Activated CD4-positive, alpha-beta T cell treated with anti-CD3 and anti-CD28 coated beads for 4 hours (primary cell): ENCODE measurements at places on chromosomes 5 and 9.

- no peak for DNase-seq
Observed at GRCh38 chr5:173472164-173472563, 143.9 kb upstream of the STC2 start.

GRCh38 chr9:1216532-1216931 lies 166.4 kb downstream of the DMRT2 start:
- DNase-seq: no peak

DNA sequence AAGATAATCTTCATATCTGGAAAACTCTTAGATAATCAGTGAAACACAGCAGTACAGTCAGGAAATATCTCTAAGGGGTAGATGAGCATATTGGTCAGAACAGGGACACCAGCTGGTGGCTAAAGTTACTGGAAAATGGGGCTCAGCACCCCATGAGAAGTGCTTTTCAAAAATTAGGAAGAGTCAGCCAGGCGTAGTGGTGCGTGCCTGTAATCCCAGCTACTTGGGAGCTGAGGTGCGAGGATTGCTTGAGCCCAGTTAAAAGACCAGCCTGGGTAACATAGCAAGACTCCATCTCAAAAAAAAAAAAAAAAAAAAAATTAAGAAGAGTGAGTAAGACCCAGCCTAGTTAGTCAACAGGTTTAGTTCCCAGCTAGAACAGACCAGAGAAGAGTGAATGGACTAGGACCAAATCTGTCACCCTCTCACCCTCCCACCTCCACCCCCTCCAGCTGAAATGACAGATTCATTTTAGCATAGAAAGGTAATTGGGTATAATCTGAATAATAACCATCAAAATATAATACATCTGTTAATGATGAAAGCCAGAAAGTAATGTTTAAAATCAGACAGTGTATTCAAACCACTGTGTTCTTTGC lies 120.9 kb downstream of the CDC42SE2 start:
- DNase-seq: peak; percentile 53

DNA sequence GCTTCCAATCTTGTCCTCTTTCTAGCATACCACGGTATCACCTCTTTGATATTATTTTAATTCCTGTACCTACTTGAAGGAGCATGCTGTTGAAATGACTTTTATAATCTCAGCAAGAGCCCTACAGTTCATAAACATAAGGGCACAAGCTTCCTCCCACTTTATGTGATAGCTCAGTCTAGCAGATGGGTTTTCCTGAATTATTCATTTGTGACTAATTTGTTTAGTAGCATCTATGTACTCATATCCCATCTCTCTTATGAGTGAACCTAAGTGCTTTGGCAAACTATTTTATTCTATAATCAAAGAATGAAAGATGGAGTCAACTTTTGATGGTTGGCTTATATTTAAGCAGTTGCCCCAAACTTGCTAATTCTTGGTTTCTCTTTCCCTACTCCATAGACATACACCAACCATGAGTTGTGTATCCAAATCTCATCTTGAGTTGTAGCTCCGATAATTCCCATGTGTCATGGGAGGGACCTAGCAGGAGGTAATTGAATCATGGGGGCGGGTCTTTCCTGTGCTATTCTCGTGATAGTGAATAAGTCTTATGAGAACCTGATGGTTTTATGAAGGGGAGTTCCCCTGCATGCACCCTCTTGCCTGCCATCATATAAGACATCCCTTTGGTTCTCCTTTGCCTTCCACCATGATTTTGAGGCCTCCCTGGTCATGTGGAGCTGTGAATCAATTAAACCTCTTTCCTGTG lies 17.7 kb downstream of the TXNDC8 start:
- DNase-seq: no peak

- DNase-seq: no peak
Observed at GRCh38 chr9:36031774-36032555, 4.7 kb upstream of the RECK start.

DNA sequence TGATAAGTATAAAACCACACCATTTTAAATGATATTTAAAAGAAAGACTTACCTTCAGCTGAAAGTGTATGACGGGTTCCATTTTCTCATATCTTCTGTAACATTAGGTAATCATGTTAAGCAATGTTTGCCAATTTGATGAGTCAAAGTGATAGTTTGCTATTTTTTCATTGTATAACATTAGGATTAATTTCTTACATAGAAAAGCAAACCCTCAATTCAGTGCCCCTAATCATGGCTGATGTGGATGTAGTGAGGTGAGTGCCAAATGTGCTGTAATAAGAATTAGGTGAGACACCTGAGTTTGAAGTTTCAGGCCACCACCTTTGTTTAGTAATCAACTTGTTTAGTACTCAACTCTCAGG lies 68.0 kb downstream of the UNC13B start:
- DNase-seq: no peak

- no peak for DNase-seq
Observed at GRCh38 chr5:124880903-124881697, 134.7 kb upstream of the ZNF608 start.

DNA sequence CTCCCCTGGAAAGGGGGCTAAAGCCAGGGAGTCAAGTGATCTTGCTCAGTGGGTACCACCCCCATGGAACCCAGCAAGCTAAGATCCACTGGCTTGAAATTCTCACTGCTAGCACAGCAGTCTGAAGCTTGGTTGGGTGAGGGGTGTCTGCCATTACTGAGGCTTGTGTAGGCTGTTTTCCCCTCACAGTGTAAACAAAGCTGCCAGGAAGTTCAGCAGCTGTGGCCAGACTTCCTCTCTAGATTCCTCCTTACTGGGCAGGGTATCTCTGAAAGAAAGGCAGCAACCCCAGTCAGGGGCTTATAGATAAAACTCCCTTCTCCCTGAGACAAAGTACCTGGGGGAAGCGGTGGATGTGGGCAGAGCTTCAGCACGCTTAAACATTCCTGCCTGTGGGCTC lies 17.1 kb upstream of the EPB41L4A start:
- no peak for DNase-seq

GRCh38 chr5:37668524-37669047 lies 171.3 kb downstream of the GDNF start:
- no peak for DNase-seq

GRCh38 chr5:139091439-139092156 lies 106.6 kb downstream of the SIL1 start:
- no peak for DNase-seq

- no peak for DNase-seq
Observed at GRCh38 chr5:149228618-149229297, 42.9 kb upstream of the AFAP1L1 start.

- DNase-seq: no peak
Observed at GRCh38 chr5:3024554-3024953, 273.1 kb upstream of the IRX2 start.

GRCh38 chr5:157265714-157266285 lies at the start of gene CYFIP2:
Gene CYFIP2, plus strand, starts transcription at chr5:157266123. Its CDS starts 19,239 bp downstream, at chr5:157285362.
- peak; percentile 78 for DNase-seq
